ENCODE measurements at places on chromosomes 12 and 14. TPM values are rescaled to one million over a fixed set of nuclear protein-coding genes. Genes with fewer than 3 reads are reported as not detected.

TRPV4 gene
- total RNA-seq, result 0.44 TPM

HHIPL1 gene
- 2.1 TPM for total RNA-seq

PAX9 gene
- total RNA-seq, result 0.82 TPM

IL31 gene
- not detected for total RNA-seq

NXPH4 gene
- 2.1 TPM for total RNA-seq

KCNMB4 gene
- total RNA-seq, result 0.13 TPM

GARIN6 gene
- not detected for total RNA-seq

ADAM21 gene
- total RNA-seq, result 0.08 TPM

GRIP1 gene
- 9.2 TPM for total RNA-seq

REP15 gene
- total RNA-seq, result 1.9 TPM

DAZAP2 gene
- 197 TPM for total RNA-seq

TOX4 gene
- total RNA-seq, result 50.1 TPM

RIMBP2 gene
- total RNA-seq, result not detected
